T-helper 1 cell (primary cell): ENCODE measurements at places on chromosomes 5 and 9.

DNA sequence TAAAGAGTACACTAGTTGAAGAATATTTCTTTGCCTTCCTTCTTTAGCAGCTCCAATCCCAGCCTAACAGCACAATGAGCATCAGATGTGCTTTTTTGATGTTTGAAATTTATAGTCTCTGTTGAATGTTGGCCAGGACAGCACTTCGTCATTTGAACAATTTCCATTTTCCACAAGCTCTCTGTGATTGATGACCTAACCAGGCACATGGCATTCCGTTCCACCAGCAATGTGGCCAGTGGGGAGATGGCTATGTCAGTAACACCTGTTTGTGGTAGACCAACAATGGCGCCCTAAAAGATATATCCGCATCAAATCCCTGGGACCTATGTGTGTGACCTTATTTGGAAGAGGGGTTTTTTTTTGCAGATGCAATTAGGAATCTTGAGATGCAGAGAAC, 66.8 kb downstream of the PALM2AKAP2 start:
- DNase-seq = no peak

DNA sequence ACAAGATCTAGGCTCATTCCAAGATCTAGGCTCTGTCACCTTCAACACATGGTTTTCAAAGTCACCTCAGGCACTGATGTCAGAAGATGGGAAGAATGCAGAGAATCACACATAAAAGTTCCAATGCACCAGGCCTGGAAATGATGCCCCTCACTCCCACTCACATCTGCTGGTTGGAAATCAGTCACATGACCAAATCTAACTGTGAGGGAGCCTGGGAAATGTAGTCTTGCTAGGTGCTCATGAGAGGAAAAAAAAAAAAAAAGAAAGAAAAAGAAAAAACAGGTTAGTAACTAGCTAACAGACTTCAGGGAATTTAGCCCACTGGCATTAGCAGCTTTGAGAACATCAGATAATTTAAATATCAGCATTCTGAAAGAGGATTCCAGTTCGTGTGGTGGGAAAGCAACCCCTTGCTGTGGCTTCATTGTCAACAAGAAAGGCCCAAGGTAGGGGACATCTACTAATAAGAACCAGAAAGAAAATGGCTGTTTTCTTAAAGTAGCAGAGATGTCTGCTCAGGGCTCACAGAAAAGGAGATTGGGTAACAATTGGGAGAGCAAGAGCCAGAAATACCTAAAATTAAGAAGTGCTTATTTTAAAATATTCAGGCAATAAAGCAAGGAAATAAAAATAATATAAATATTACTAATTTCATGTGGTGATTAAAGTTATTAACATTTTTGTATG, 614.3 kb downstream of the ACTL7B start:
- DNase-seq = no peak

DNA sequence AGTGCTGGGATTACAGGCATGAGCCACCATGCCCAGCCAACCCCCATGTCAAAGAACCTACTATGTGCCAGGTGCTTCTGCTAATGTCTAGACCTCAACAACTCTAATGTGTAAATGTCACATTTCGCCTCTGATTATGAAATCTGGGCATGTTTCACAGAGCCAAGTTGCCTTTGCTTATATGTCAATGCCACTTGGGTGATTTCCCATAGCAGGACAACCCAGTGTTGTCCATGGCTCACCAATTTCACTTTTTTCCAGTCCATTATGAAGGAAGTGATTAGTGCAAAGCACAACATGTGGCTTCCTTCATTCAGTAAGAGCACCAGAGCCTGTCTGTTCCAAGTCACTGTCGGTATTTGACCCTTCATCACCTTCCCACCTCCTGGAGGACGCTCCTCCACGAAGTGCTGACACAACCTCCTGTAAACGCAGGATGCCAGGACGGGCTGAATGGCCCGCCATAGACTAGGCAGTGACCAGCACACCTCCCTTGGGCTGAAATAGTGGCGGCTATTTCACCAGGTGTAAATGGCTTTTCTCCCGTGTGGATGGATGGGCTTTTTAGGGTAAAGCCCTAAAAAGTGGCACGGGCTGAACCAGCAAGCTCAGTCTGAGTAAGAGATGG, 962 bp upstream of the PKN3 start:
- no peak for DNase-seq

- DNase-seq = no peak
Measured at GRCh38 chr9:126724226-126724625, 80.6 kb upstream of the ZBTB43 start.

- no peak for DNase-seq
Measured at GRCh38 chr9:4982721-4983482, 2.2 kb upstream of the JAK2 start.

- no peak for DNase-seq
Measured at GRCh38 chr9:7320139-7320538, 479.4 kb downstream of the DMAC1 start.
